ENCODE measurements at places on chromosomes 2 and 18. TPM values are rescaled to one million over a fixed set of nuclear protein-coding genes. Genes with fewer than 3 reads are reported as not detected.

TNP1 gene
- total RNA-seq = not detected

STEAP3 gene
- total RNA-seq = 5.2 TPM

CFAP65 gene
- total RNA-seq = not detected

TPO gene
- not detected for total RNA-seq

SLC19A3 gene
- total RNA-seq = 1.2 TPM

LRRC30 gene
- not detected for total RNA-seq

CAVIN2 gene
- total RNA-seq = 4.2 TPM

HNRNPLL gene
- 36.9 TPM for total RNA-seq

ZSCAN30 gene
- 15.2 TPM for total RNA-seq

FBXO48 gene
- total RNA-seq = 0.33 TPM

SKA1 gene
- total RNA-seq = 4.8 TPM

LMAN2L gene
- total RNA-seq = 13.7 TPM

CYS1 gene
- not detected for total RNA-seq

CRIM1 gene
- total RNA-seq = 276 TPM

ATOH8 gene
- total RNA-seq = 0.39 TPM

SKOR2 gene
- not detected for total RNA-seq

CMPK2 gene
- 0.22 TPM for total RNA-seq

MAP2 gene
- 1.5 TPM for total RNA-seq

ALPP gene
- total RNA-seq = 19.2 TPM

PCARE gene
- total RNA-seq = not detected

CROCC2 gene
- not detected for total RNA-seq

LOXHD1 gene
- total RNA-seq = not detected

UGGT1 gene
- total RNA-seq = 75.0 TPM

ERBB4 gene
- total RNA-seq = not detected

CD8B2 gene
- total RNA-seq = 0.11 TPM

MEP1B gene
- 0.11 TPM for total RNA-seq

STAT4 gene
- 12.3 TPM for total RNA-seq

CSRNP3 gene
- 7.5 TPM for total RNA-seq

WNT10A gene
- total RNA-seq = 0.11 TPM

NGEF gene
- 0.79 TPM for total RNA-seq

B4GALT6 gene
- 5.4 TPM for total RNA-seq

BOLL gene
- not detected for total RNA-seq

RFX8 gene
- total RNA-seq = not detected

WDR33 gene
- 28.0 TPM for total RNA-seq

NAT8 gene
- total RNA-seq = not detected

PSTPIP2 gene
- total RNA-seq = 9.2 TPM

HOXD8 gene
- total RNA-seq = not detected

PTH2R gene
- total RNA-seq = not detected

TUBB6 gene
- total RNA-seq = 398 TPM

LINC00305 gene
- not detected for total RNA-seq

TRIM43 gene
- 0.33 TPM for total RNA-seq

DNAH6 gene
- 0.39 TPM for total RNA-seq

FER1L5 gene
- total RNA-seq = 0.11 TPM

TEX44 gene
- total RNA-seq = not detected

NCOA1 gene
- total RNA-seq = 22.1 TPM

Measured in placental epithelial cell (primary cell).